ENCODE measurements at places on chromosomes 1 and 21.

- DNase-seq, result peak; percentile 36
Observed at GRCh38 chr1:245915841-245916240, 591.2 kb downstream of the SMYD3 start.

GRCh38 chr1:230277201-230278025, 148.7 kb downstream of the PGBD5 start:
- no peak for DNase-seq

GRCh38 chr1:88509379-88509778, 174.7 kb upstream of the PKN2 start:
- no peak for DNase-seq

GRCh38 chr1:33841494-33841893, 22.4 kb upstream of the HMGB4 start:
- no peak for DNase-seq

DNA sequence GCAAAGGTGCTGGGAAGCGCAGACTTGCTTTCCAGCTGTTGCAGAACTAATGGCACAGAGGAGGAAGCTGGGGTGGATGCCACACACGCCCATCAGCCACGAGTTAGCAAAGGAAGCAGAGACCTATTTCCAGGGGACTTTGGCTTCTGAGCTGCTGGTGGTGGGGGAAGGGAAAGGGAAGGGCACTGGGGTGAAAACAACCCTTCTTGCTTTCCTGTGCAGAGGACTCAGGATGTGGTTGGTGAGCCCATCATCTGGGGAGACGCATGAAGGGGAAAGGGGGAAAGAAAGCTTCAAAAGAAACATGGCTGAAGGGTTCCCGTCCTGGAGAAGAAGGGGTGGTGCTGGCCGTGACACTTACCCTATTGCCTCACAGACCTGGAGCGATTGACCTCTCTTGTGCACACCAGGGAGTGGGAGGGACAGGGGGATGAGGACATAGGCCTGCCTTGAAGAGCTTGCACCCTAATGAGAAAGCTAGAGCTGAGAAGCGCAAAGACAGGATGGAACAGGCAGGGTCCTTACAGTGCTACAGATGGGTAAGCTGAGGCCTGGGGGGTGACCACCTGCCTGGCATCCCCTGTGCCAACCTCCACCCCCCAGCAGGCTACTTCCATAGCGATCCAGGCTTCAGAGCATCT, 140.8 kb upstream of the RAB4A start:
- DNase-seq, result no peak

DNA sequence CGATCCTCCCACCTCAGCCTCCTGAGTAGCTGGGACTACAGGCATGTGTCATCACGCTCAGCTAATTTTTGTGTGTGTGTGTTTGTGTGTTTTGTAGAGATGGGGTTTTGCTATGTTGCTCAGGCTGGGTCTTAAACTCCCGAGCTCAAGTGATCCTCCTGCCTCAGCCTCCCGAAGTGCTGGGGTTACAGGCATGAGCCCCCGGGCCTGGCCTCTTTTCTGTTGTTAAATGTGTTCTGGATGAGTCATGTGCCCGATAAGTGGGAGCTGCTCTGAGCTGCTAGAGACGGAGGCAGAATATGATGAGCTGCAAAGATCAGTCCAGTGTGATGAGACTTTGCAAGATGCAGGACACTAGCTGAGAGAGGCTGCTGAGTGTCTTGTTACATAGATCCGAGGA, 75.5 kb downstream of the VPS13D start:
- no peak for DNase-seq

GRCh38 chr1:117058810-117059209, 1.3 kb upstream of the TTF2 start:
- no peak for DNase-seq

- no peak for DNase-seq
Observed at GRCh38 chr1:191453487-191453886, 704.8 kb upstream of the RGS18 start.

GRCh38 chr1:235739124-235739523, 89.5 kb upstream of the GNG4 start:
- DNase-seq, result no peak

GRCh38 chr1:36109041-36109679, 15.9 kb downstream of the COL8A2 start:
- DNase-seq, result no peak

DNA sequence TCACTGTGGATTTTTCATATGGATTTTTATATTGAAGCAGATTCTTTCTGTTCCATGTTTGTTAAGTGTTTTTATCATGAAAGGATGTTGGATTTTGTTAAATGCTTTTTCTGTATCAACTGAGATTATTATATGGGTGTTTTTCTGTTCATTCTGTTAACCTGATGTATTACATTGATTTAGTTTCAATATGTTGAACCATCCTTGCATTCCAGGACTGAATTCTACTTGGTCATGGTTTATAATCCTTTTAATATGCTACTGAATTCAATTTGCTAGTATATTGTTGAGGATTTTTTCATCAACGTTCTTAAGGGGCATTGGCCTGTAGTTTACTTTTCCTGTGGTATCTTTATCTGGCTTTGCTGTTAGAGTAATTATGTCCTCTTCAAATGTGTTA, 55.8 kb downstream of the CCDC30 start:
- no peak for DNase-seq

- peak; percentile 25 for DNase-seq
Observed at GRCh38 chr1:58922302-58923089, 138.6 kb upstream of the JUN start.

DNA sequence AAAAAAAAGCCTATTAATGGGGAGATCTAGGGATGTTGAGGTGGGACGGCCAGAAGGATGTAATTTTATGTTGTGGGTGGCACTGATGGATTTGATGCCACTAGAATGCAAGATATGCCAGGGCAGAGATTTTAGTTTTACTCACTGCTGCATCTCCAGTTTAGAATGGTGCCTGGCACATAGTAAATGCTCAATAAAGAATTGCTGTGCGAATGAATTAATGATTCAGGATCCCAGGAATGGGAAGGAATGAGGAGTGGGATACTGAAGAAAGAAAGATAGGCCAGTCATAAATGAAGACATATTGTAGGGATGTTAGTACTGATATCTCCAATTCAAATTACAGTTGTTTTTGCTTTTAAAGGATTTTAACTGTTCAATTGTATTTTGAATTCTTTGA, 72.6 kb downstream of the CAMTA1 start:
- DNase-seq, result no peak

- no peak for DNase-seq
Observed at GRCh38 chr1:101996825-101997465, at the start of gene OLFM3. Gene OLFM3, minus strand, starts transcription at chr1:101996926.

- no peak for DNase-seq
Observed at GRCh38 chr1:3119725-3120124, 50.7 kb downstream of the PRDM16 start.

GRCh38 chr21:25425156-25425555, 182.1 kb downstream of the MRPL39 start:
- no peak for DNase-seq

DNA sequence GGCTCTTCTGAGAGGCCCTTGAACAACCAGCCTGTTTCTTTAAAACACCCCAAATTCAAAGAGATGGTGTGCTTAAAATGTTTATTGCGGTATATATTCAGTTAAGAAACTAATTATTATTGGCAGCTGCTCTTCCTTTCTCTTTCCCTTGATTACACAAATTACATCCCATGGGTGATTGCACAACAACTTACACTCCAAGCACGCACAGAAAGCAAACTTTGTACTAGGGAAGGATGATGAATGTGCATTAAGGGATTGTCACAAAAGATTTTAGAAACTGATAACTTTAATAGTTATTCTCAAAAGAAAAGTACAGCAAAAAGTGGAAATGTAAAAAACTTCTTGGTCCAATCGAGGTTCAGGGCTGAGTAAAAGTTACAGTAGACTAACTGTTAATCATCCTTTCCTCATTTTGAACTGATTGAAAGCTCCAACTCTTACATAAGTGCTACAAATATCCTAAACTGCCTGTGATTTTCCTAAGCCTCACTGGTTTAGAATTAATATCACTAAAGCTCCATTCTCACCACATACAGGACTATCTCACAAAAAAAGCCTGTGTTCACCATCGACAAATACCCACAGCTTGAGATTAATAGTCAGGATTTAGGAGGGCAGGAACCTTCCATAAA, 153.4 kb downstream of the TTLL7 start:
- no peak for DNase-seq

DNA sequence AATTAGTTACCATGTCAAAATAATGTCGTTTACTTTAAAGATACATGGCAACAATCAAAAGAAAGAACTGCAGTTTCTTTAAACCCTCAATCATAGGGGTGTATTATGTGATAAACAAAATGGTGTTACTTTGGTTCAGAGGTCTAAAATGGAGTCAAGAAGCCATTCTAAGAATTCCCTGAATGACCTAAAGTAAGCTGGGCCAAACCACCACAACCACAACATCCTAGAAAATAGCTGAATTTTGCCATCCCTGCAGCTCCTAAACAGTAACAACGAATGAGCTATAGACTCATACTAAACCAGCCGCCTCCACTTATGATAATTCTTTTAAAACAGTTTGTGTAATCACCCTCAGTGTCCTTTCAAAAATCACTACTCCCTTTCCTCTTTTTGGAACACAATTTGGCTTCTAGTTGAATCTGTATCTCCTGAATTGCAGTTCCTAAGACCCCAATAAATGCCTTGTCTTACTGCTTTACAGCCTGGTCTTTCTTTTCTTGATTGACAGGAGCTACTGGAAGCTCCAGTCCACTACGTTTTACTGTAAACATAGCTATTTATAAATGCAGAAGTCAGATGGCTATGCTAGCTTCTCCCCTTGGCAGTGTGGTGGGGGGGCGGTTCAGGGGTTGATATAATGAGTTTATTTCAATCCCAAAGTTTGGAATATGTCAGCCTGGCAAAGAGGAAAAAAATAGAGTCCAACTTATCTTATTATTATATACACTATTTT, 84.3 kb downstream of the PLPPR4 start:
- no peak for DNase-seq

Data from DMS 273 treated with DMSO at 0.1 percent for 48 hours (cell line).